ENCODE measurements at places on chromosomes 2 and 18.

GRCh38 chr2:192000196-192000980 is 153.5 kb upstream of the CAVIN2 start:
- no peak for DNase-seq

GRCh38 chr2:200159829-200160781 is 146.4 kb upstream of the SPATS2L start:
- DNase-seq, result no peak

- peak; percentile 94 for DNase-seq
Observed at GRCh38 chr18:2846636-2847316, at the start of gene EMILIN2. Gene EMILIN2 (plus strand): TSS chr18:2847006. CDS start chr18:2847189, 183 bp downstream.

- DNase-seq, result no peak
Observed at GRCh38 chr2:30729031-30729430, 78.2 kb downstream of the CAPN13 start.

DNA sequence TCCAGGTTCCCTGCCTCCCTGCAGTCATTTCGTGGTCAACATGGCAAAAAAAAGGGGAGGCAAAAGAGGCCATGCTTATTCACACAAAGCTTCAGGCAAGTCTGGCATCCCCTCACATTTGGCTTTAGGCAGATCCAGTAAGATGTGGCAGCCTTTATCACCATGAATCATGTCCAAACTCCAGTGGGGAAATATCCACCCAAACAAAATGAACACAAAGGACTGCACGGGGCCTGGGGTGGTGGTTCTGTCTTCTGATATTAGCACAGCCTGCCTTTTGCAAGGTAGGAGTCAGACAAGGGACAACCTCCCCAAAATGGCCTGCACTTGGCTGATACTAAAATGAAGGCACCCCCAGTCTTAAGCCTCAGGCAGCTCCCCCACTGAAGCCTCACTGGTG is 129.9 kb downstream of the ZBTB7C start:
- DNase-seq, result no peak

DNA sequence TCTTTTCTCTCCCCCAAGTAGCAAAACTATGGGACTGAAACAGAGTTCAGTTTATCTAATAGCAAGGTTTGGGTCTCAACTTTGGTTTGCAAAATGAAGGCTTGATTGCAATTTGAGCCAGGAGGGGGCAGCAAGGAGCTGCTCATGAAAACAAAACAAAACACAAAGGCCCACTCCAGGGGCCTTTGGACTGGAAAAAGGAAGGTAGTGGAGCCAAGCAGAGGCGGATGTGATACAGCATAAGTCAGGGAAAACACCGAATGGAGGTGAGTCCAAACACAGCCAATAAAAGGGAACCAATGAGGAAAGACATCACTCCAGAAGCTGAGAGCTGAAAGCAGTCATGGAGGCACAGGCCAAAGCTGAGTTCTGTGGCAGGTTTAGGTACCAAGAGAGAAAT is 799.7 kb upstream of the ACVR2A start:
- no peak for DNase-seq

Measured in HL-60 (cell line).